ENCODE measurements at places on chromosomes 16 and 17. TPM values are rescaled to one million over a fixed set of nuclear protein-coding genes. Genes with fewer than 3 reads are reported as not detected.

- DNase-seq, result no peak
These were observed at the start of gene SEPTIN12 for GRCh38 chr16:4787627-4788482. SEPTIN12 (minus strand) TSS chr16:4788345; CDS start chr16:4787645, 700 bp downstream.

DNA sequence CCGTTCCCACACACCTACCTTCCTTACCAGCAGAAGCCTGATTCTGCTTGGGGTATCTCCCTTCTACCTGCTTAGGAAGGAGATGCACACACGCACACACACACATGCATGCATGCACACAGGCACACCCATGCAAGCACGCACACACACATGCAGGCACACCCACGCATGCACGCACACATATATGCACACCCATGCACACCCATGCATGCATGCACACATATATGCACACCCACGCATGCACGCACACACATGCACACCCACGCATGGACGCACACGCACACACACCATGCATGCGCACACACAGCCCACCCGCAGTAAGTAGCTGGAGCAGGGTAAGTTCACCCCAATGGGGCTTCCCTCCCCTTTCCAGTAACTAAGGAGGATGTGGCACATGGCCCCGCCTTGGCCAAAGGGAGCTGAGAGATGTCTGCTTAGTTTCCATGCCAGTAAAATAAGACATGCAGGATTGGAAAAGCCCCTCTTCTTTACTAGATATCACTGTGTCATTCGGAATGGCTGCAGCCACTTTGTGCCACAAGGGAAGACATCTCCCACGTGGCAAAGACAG is 33.7 kb downstream of the ADCY9 start:
- DNase-seq, result no peak

DNA sequence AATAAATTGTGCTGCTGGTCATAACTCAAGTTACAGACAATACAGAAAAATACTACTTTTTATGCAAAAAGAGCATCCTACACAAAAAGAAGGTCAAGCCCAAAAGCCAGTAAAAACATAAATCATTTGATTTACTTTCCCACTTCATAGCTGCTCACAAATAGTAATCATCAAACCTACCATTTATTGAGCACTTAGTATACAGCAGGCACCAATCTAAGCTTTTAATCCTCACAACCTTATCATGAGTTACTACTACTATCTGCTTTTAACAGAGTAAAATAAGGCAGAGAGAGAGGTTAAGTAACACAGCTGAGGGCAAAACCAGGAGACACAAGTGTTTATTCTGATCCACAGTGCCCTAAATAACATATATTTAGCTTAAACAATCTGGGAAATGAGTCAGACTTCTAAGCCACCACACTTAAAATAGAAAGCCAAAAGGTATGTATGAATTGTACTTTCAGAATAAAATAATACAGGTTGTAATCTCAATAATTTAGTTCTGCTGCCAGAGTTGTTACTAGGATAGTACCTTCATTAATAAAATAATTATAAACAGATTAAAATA is 1.7 kb upstream of the AARS1 start:
- DNase-seq, result no peak

DNA sequence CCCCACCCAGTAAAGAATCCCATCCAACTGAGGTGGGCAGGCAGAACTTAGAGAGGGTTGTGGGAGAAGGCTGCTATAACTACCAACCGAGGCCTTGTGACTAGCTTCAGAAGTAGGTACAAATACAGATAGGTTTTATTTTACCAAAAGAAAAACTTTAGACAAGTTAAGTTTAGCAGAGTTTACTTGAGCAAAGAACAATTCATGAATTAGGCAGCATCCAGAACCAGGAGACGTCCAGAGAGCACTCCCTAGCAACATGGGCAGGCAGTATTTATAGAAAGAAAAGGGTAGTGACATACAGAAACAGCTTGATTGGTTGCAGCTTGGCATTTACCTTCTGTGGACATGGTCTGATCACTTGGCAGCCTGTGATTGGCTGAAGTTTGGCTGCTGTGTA is 42.1 kb downstream of the SLFN5 start:
- no peak for DNase-seq

DNA sequence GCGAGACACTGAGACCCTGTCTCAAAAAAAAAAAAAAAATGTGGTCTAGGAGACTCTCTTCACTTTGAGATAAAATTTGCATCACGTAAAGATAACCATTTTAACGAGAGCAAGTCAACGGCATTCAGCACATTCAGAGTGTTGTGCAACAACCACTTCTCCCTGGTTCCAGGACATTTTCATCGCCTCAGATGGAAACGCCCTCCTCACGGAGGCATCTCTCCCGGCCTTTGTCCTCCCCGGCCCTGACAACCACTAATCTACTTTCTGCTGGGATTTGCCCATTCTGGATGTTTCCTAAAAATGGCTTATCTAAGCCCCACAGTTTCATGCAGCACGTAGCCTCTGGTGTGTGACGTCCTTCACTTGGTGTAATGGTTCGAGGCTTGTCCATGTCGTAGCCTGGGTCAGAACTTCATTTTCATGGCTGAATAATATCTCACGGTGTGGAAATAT is 6.4 kb upstream of the NPRL3 start:
- DNase-seq, result no peak

- DNase-seq, result no peak
These were observed 21.1 kb downstream of the SLFN11 start for GRCh38 chr17:35352284-35352683.

GRCh38 chr16:87352818-87353217 is 30.8 kb downstream of the FBXO31 start:
- DNase-seq, result no peak

GRCh38 chr16:81708266-81709015 is 70.7 kb upstream of the PLCG2 start:
- DNase-seq, result no peak

GRCh38 chr17:81406117-81406953 is 11.1 kb downstream of the BAHCC1 start:
- DNase-seq, result no peak

DNA sequence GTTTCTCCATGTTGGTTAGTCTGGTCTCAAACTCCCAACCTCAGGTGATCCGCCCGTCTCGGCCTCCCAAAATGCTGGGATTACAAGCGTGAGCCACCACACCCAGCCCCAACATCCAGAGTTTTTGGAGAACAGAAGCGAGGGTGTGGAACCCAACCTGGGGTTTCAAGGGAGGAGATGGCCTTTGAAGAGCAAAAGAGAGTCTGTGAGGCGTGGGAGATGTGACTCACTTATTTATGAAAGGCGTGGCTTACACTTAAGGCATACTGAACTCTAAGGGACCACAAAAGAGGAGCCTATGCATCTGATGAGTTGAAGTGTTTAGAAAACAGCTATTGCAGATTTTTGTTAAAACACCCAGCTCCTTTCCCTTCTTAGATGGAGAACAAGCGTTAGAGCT is 18.9 kb downstream of the ARSG start:
- DNase-seq, result no peak

- peak; percentile 20 for DNase-seq
These were observed 4.7 kb upstream of the PIK3R6 start for GRCh38 chr17:8872036-8872704.

GRCh38 chr17:50872710-50873424 is 6.7 kb upstream of the TOB1 start:
- peak; percentile 58 for DNase-seq

GRCh38 chr17:78709119-78709681 is 72.9 kb downstream of the CYTH1 start:
- no peak for DNase-seq

DNA sequence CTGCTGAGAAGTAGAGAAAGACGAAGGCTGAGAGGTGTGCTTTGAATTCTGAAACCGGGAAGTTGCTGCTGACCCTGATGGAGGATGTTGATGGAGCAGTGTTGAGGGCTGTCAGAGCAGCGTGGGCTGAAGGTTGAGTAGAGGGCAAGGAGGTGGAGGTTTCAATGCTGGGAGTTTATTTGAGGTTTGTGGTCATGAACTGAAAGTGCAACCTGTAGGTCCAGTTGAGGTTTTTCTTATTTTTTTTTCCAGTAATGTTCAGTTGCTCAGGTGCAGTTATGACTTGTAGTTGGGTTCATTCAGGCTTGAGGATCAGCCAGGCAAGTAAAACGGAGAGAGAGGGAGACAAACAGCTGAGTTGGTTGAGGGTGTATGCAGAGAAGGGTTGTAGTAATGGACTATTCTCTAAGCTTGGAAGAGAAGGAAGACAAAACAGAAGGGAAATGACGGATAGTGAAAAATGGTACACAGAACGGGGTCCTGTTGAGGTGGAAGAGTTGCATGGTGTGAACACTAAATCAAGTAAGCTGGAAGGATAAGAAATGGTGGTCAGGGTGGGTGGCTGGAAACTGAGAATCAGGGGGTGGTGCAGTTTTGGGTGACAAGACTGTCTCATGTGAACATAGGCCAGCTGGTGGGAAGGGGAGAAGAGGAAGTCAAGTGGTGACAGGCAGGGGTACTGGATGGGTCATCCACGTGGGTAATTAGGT is 8.7 kb upstream of the UBE2G1 start:
- DNase-seq, result peak; percentile 21

- no peak for DNase-seq
These were observed 2.1 kb downstream of the ITGB4 start for GRCh38 chr17:75723171-75723930.

- no peak for DNase-seq
These were observed 7.4 kb downstream of the CDC42EP4 start for GRCh38 chr17:73304438-73304837.

GRCh38 chr16:76970745-76971099 is 220.3 kb upstream of the MON1B start:
- DNase-seq, result no peak

Gene ABCC12
- not detected for total RNA-seq

Gene CCL8
- 3.6 TPM for total RNA-seq

Gene IGFALS
- total RNA-seq, result not detected

Gene SYNRG
- total RNA-seq, result 43.5 TPM

Gene ZNF469
- total RNA-seq, result 1.9 TPM

Gene FAM20A
- total RNA-seq, result 16.4 TPM

Gene ALOXE3
- total RNA-seq, result not detected

Gene ZNF385C
- not detected for total RNA-seq

Data from aorta (tissue), 5 donors.